ENCODE measurements at places on chromosomes 1 and 21.

DNA sequence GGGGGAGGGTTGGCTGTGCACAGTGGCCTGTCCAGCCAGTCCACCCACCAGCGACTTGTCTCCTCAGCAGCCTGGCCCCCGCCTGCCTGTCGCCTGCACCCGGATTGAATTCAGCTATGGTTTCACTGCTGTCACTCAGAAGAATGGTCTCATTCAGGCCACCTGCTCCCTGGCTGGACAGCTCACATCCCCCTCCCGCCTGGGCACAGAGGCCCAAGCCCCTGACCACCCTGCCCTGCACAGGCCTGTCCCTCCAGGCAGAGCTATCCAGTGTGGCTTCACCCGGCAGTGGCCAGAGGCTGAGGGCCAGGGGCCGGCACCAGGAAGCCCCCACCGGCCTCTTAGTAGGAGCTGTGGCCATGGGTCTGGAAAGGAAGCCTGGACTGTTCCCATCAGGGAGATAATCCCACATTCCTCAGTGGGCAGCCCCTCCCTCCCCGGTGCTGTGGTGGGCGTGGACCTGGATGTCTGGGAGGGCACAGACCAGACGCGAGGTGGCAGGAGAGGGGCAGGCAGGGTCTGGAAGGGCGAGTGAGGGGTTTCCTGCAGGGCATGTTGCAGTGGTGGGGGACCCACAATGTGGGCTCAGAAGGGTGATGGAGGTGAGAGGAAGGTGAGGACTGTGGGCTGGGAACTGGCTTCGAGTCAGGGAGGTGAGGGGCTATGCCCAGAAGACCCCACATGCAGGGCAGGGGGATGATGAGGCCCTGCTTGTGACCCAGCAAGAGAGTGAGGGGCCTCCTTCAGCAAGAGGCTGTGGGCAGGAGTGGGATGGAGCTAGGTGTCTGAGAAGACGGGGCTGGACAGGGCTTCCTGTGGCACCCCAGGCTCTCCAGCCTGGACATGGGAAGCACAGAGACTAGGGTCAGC, 30.4 kb downstream of the WNT9A start:
- DNase-seq, result no peak

DNA sequence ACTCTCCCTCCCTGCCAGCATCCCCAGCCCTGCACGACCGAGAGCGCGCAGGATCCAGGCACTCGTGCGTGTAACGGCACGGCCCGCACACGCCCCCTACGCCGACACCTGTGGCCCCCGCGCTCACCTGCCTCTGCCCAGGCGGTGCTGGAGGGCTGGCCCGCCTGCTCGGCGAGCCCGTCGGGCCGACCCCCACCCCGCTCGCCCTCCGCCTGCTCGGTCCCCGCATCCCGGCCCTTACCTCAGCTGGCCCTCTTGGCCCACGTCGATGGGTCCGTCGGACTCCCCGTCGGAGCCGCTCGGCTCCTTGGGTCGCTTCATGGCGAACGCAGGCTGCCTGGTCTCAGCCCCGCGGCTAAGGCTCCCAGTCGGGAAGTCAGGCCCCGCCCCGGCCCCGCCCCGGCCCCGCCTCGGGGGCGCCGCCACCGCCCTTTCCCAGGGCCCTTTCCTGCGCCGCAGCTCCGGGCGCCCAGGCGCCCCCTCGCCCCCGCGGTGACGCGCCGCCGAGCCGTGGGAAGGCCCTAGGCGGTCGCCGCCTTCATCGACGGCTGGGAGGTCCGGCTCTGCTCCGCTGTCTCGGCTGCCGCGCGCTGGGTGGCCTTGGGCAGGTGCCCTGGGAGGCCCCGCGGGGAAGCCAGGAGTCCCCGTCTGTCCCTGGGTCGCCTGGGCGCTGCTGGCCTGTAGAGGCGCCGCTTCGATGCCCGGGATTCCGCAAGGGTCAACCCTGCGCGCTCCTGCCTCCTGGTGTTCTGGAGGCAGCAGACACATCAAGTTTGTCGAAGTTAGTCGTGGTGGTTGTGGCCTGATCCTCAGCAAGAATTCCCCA, at the start of gene HEYL:
Gene HEYL, minus strand, starts transcription at position 339 of the 826 bp plus-strand sequence. Its CDS starts 18 bp downstream, at position 321.
- DNase-seq, result peak; percentile 65

DNA sequence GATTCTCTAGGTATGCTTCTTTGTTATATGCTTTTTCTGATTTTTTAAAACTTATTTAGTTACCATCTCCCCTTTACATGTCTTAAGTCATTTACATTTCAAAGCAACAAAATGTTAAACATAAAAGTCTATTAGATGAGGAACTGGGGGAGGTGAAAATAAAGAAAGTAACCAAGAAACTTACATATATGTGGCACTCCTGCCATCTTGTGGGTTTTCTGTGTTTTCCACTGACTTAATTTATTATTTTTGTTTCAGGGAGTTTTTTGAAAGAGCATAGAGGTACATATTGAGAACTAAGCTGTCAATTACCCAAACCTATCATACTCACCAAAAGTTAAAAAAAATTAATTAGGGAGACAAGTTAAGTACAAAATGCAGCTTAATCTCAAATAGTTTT, 1531.1 kb downstream of the MRPL39 start:
- no peak for DNase-seq

DNA sequence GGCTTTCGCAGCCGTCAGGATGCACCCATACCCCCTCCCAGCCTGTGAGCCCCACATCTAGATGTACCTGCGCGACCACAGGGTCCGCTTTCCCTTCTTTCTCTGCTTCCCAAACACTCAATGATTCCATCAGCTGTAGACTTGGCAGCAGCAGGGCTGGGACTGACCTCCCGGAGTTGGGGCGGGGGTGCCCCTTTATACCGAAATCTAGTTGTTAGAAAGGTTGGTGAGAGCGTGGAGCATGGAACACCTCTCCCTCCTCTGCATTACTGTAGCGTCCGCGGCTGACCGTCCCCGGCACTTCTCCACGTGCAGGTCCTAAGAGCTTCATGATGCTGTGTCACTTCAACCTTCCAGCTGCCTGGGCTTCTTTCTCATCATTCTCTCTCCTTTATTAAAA, 21.1 kb upstream of the ACTRT2 start:
- no peak for DNase-seq

GRCh38 chr1:172515436-172515835, 17.5 kb upstream of the SUCO start:
- DNase-seq, result no peak

Measured in CD4-positive, alpha-beta T cell (primary cell).